GM13976 (cell line): ENCODE measurements at places on chromosomes 11 and 22.

DNA sequence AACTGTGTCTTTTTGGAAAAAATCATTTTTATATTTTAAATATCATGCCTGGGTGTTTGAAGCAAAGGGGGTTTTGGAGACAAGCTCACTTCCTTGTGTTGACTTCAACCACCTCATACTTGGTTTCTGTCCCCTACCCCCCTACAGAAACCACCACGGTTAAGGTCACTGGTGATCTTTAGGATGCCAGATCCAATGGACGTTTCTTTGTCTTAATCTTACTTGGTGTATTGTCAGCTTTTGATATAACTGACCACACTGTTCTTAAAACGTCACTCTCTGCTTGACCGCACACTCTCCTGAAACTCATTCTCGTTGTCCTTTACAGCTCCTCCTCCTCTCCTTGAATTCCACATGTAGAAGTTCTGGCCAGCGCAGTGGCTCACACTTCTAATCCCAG lies 34.8 kb upstream of the SWAP70 start:
- DNase-seq = peak; percentile 48

GRCh38 chr11:94544646-94545263 lies 1.0 kb downstream of the FUT4 start:
- no peak for DNase-seq

DNA sequence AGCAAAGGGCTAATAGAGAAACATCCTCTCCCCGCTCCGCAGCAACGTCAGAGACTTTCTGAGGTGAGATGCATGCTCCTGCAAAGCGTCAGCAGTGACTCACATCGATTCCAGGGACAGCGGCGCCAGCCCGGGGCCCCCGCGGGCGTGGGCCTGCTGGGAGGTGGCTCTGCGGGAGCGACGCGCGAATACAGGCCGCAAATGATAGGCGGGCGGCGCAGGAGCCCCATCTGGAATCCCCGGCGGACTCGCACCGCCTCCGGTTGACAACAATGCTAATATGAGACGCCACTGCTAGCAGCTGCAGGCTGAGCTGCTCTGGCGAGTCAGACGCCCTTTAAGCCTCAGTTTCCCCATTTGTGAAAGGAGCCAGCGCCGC lies 557 bp downstream of the RANGAP1 start:
- DNase-seq = peak; percentile 83

DNA sequence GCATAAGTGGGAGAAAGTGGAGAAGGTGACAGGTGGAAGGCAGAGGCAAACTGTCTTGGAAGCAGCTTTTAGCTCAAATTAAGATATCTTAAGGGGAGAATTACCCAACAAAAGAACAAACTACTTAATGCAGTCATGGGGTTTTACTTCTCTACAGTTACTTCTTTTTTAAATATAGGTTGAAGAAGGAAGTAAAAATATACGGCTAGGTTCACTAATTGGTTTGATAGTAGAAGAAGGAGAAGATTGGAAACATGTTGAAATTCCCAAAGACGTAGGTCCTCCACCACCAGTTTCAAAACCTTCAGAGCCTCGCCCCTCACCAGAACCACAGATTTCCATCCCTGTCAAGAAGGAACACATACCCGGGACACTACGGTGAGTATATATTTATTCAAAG lies 40.8 kb downstream of the PDHX start:
- DNase-seq = no peak

DNA sequence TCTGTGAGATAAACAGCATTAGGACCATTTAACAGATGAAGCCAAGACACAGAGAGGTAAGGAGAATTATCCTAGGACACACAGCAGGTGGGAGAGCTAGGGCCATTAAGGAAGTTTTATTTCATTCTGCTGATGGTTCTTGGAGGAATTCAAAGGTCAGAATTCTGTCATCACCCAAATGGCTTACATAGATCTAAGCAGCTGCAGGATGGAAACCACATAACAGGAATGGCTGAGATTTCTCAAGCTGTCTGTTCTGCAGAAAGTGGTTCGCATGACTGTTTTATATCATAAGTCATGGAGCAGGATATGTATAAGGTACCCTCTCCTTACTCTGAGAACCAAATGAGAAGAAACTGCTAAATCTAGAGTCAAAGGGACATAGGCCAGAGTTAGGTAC lies 163.2 kb upstream of the NARS2 start:
- DNase-seq = no peak

DNA sequence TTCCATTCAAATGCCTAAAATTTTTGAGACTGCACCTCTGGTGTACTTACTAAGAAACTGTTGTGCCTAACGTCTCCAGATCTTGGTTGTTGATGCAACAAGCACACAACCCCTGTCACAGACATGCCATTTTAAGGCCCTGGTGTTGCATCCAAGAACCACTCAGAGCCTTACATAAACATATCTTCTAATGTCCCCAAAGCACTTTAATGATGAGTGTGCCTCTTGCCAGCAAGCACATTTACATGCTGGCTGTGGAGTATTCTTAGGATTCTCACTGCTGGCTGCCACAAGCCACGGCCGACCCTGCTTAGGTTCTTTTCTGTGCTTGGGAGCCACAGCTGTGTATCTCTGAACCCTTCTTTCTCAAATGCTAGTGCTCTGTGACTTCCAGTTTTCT lies 201.4 kb downstream of the ADAMTS15 start:
- no peak for DNase-seq

DNA sequence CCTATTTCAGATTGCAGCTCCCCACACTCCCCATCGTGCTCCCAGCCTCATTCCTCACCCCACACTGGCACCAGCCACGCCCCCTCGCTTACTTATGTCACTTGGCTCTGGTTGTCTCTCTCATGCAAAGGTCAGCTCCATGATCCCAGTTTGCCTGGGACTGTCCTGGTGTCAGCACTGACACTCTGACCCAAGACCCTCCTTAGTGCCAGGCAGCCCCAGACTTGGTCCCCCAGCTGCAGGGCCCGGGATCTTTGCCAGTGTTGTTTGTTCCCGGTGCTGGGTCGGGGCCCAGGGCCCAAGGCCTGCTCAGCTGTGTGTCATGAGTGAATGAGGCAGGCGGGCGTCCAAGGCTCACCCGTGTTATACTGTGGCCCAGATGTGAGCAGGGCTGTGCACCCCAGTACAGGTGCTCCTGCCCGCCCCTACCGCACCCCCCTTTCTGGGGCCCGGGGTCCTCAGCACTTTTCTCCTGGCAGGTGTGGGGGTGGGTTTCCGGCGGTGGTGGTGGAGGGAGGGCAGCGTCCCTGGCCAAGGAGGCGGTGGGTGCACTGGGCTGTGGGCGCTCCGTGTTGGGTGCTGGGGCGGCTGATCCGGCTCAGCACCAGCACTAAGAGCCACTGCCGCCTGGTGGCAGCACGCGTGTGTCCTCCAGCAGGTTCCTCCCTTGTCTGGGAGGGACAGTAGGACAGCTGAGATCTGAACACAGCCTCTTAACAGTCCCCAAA lies 19.5 kb downstream of the IL17REL start:
- peak; percentile 90 for DNase-seq

DNA sequence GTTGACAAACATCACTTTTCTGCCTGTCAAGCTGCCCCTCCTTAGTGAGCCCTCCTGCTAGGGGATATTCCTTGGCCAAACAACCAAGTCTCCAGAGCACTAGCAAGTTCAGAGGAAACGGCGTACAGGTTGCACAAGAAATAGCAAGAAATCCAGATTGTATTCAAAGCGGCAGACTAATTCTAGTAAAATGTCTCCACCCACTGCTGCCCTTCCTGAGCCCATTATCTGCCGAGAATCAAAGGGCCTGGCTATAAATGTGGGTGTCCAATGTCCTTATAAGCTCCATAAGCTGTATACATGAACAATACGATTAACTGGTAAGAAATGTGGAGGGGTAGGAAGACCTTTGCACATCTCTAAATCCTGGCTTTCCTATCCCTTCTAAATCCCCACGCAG lies 44.0 kb upstream of the AKIP1 start:
- DNase-seq = no peak

- DNase-seq = no peak
These were observed 77.9 kb downstream of the ST3GAL4 start for GRCh38 chr11:126433244-126433846.

DNA sequence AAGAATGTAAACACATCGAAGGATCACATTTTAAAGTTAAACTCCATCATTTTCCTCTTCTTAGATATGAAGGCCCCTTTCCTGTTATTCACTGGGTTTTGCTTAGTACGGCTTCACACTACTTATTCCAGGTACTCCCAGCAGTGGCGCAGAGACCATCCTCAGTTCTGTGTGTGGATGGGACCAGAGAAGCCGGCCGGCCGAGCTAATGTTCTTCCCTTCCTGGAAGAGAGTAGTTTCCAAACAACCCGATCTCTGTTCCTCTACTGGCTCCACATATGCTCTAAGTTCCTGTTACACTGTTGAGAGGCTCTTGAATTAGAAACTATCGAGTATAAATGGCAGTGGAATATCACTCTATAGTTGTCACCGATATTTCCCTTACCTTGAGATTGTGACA lies 684 bp upstream of the NFRKB start:
- no peak for DNase-seq

GRCh38 chr11:116580799-116581198 lies 192.0 kb downstream of the BUD13 start:
- no peak for DNase-seq

DNA sequence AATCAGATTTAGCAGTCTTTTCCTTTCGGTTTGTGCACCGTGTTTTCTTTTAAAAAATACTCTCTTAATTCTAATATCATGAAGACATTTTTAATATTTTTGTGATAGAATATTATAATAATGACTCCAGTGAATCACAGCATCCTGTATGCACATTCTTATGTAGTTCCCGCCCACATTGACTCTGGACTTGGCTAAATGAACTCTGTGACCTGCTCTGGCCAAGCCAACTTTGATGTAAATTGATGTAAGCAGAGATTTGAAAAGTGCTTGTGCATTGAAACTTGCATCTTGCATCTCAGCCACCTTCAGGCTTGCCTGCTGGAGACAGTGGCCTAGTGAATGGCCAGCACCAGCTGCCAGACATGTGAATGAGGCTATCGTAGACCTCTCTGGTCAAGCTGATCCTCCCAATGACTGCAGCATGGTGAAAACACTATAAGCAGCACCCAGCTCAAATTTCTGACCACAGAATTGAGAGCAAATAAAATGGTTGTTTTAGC lies 29.2 kb upstream of the PGM2L1 start:
- no peak for DNase-seq
